Fibroblast of skin of scalp (primary cell): ENCODE measurements at places on chromosomes 2 and 18.

DNA sequence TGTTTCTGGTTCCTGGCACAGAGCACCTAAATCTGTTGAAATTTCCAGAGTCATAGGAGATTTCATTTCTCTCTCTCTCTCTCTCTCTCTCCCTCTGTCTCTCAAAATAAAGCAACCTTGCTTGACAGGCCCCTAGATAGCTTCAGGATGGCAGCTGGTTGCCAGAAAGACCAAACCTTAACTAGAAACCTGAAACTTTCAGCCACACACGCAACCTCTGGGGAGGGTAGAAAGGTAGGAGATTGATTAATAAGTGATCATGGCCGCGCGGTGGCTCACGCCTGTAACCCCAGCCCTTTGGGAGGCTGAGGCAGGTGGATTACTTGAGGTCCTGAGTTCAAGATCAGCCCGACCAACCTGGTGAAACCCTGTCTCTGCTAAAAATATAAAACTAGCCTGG, 1885.4 kb upstream of the CELF4 start:
- no peak for DNase-seq

GRCh38 chr2:43518181-43518580, 77.7 kb downstream of the THADA start:
- peak; percentile 12 for DNase-seq

DNA sequence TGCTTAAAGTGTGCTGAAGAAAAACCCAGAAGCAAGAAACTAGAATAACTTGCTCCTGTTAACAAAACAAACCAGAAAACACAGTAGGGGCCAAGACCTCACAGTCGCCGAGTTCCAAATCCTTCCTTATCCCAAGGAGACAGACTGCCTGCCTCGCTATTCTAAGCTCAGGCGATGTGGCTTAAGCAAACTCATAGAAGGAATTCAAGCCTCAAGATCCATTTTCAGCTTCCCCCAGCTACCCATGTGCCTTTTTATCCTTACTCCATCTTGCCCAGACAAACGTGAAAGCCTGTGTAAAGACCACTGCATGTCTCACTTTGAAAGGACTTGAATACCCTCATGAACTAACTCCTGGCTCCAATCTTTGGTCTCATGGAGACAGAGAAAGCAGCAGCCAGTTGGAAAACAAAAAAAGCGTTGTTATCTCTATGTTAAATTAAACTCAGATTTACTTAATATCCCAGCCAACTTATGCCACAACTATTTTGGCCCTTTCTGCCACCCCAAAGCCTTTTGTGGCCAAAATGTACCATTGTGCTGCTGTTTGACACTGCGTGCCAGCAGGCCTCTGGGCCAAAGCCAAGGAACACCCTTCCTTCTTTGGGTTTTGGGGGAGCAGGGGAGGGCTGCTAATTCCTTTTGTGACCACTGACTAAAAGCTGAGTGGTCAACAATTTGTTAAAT, 123.2 kb upstream of the FZD5 start:
- DNase-seq: peak; percentile 11

GRCh38 chr2:8238521-8239230, 443.2 kb upstream of the ID2 start:
- no peak for DNase-seq

- peak; percentile 68 for DNase-seq
Observed at GRCh38 chr2:121596221-121597080, 52.8 kb downstream of the CLASP1 start.

DNA sequence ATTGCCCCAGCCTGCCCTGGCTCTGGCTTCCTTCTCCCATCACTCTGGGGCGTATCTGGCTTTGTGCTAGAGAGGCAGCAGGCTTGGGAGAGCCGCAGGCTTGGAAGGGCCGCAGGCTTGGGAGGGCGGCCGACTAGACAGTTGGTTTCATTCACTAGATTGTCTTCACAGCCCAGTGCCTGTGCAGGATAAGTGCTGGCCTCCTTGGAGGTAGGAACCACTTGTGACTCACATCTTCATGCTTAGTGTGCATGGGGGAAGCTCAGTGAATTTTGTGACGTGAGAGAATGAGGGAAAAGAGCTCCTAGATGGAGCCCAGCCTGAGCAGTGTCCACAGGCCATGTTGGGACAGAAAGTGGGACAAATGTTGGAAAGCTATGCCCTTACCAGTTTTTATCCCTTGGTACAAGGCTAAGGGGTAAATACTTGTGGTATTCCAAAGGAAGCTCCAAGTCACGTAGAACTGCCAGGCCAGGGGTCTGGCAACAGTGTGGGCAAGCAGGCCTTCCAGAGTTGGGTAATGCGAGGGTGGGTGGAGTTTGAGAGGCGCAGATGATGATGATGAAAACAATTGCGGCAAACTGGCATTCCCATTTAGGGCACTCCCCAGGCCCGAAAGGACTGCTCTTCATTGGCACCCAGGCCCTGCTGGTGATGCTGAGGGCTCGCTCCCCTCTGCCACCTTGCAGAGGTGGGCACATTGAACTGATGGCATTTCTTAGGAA, 100.1 kb downstream of the DDX1 start:
- DNase-seq: no peak

DNA sequence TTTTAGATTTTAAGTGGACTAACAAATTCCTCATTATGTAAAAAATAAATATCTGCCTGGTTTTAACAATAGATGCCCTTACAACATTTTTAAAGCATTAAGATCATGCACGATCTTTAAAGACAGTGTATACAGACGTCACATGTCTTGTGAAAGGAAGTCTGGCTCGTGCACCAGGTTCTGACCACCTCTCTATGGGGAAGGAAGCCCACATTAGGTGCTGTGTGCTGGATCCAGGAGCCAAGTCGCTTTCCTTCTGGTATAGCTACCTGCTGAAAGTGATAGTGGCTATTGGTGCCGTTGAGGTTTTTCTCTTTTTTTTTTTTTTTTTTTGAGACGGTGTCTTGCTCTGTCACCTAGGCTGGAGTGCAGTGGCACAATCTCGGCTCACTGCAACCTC, 116.5 kb downstream of the NCK2 start:
- no peak for DNase-seq

DNA sequence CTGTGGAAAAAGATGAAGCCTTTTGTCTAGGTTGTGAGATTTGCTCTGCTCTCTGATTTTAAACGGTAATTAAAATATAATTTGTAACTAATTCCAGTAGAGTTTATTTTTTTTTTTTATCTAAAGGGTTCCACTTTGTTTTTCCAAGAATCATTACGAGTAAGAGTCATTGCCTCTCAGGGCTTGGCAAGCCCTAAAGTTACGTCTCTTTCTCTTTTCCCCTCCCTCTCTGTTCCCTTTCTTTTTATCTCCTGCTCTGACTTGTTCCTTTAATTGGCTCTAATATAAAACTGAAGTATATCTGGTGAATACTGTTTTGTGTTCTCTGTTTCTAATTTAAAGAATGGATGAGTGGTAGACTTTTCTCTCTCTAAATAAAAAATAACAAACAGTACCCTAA, 75.8 kb downstream of the CALCRL start:
- DNase-seq: peak; percentile 18

- no peak for DNase-seq
Observed at GRCh38 chr18:59605633-59606192, 91.5 kb downstream of the CCBE1 start.

DNA sequence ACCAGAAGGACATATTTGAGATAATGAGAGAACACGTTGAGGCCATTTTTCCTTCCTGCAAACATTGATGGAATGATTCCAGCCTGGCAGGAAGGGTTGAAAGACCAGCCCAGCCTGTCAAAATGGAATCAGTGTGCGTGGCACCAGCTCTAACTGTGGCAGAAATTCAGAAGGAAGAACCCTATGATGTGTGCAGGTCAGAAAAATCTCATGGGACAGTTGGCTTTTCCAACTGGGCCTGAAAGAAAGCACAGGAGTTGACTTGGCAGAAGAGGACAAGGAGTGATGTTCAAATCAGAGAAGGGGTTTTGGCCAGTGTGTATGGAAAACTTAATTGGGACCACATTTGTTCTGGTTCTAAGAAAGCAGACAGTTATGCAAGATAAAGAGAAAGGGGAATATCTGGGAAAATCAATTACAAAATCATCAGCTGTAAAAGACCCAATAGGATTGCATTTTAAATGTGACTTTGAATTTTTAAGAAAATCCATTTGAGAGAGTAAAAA, 192.8 kb upstream of the PID1 start:
- DNase-seq: no peak

GRCh38 chr2:164714471-164714870, 93.2 kb upstream of the GRB14 start:
- no peak for DNase-seq

GRCh38 chr2:200254773-200255172, 51.7 kb upstream of the SPATS2L start:
- peak; percentile 40 for DNase-seq
